ENCODE measurements at places on chromosomes 6 and 20.
A peak's percentile ranks its signal among the peaks of the same experiment; 100 is the strongest.

DNA sequence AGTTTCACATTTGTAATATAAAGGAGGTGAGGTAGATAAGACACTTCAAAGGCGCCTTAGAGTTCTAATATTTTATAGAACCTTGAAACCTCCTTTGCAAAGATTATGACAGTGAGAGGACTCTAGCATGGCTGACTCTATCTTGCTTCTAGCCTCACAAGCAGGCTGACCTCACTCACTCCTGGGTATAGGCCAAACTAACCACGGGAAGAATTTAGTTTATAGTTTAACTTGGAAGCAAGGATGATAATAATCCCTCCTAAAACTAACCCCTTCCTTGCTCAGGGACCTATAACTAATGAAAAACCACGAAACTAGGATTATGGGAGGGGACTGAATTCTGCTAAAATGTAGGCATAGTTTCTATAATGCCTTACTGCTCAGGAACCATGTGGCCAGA, 84.3 kb downstream of the FILIP1 start:
- no peak for DNase-seq

GRCh38 chr6:3285732-3286131, 27.0 kb downstream of the PSMG4 start:
- DNase-seq, result no peak

- DNase-seq, result no peak
These were observed 666 bp downstream of the TPD52L1 start for GRCh38 chr6:125154118-125154760.

- DNase-seq, result no peak
These were observed 232.2 kb upstream of the SULF2 start for GRCh38 chr20:48017509-48017908.

- no peak for DNase-seq
These were observed at the start of gene GRM4 for GRCh38 chr6:34146021-34146782. TSS of gene GRM4 (minus strand) at chr6:34146087. CDS start at chr6:34133496, 12,591 bp downstream.

GRCh38 chr6:89371849-89372505, 19.5 kb upstream of the UBE2J1 start:
- DNase-seq, result peak; percentile 70
